ENCODE measurements at places on chromosomes 5 and 9.
A peak's percentile ranks its signal among the peaks of the same experiment; 100 is the strongest.

DNA sequence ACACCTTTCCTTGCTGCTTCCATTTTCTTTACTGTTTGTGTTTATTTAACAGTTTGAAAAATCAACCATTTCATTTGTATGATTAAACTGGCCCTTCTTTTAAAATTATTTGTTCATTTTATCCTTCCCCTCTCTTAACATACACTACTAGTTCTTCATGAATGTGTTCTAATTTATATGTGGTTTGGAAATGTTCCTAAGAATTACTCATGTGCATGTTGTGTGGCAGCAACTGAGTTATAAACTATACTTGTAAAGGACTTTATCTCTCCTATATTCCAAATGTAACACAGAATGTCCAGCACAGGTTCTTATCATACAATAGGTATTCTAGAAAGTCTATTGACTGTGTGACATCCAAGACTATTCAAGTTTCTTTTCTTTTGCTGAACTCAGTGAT, 358.2 kb upstream of the MEF2C start:
- DNase-seq: no peak

DNA sequence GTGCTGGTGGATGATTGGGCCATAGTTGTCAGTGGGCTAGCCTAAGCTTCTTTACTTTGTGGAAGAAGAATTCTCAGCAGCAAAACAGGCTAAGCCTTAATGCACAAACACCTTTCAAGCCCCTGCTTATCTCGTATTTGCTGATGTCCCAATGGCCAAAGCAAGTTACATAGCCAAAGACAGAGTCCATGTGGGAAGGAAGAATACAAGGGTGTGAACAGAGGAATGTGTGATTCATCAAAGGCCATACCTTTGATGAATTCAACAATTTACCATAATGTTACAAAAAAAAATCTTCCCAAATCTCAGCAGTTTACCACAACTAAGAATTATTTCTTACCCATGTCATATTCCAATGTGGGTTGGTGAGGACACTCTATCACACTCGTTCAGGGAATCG, 1.2 kb upstream of the YTHDC2 start:
- no peak for DNase-seq

DNA sequence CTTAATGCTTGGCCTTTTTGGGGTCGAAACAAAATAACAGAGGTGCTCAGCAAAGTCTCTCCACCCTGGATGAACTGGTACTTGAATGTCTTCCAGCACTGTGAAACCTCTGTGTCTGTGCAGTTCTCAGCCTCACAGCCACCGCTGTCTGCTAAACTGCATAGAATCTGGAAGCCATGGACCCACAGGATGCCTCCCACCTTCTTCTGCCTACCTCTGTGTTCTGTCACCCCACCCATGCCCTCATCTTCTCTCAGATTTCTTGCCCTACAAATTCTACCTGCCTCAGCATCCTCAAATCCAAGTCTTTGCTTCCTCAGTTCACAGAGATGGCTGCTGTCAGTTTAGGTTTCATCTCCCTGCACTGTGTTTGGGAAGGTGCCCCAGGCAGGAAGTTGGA, 35.6 kb downstream of the EXOSC2 start:
- no peak for DNase-seq

DNA sequence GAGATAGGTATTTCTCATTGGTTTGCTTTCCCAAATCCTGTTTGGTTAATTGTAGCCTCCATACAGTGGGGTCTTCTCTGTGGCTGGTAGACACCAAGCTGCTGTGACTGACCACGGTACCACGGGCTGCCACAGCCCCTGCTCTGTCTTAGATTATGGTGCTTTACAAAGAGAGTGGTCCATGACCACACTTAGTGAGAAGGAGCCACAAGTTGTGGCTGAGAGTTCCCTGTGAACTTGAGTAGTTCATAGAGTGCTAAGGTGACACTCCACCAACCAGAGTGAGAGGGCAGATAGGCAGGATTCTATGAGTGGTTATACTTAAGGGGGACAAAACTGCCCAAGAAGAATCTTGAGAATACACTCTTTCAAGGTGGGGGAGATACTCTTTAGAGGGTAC, 25.8 kb upstream of the ZBTB34 start:
- no peak for DNase-seq

DNA sequence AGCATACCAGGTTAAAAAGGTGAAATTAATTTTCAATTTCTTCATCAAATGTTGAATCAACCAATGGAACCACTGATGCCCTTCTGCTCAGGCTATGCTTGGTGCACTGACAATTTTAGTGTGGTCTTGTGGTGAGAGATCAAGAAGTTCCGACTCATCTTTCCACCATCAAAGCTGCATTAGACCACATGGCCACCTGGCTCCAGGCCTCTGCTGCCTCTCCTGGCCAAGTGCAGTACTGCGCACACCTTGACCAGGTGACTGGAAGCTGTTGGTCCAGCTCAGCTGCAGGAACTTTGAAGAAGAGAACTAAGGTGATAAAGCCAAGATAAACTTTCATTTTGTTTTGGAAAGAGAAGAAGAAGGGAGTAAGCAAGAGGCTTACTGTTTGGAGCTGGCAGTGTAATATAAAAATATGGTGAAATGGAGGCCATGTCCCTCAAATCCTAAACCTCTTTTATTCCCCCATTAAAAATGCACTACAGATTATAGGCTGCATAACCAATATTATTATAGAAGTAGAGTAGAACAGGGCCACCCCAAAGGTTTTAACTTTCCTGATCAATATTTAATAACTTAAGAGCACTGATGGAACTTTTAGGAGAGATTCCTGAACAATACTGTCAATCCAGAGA, 315.5 kb upstream of the C9orf72 start:
- DNase-seq: peak; percentile 3

DNA sequence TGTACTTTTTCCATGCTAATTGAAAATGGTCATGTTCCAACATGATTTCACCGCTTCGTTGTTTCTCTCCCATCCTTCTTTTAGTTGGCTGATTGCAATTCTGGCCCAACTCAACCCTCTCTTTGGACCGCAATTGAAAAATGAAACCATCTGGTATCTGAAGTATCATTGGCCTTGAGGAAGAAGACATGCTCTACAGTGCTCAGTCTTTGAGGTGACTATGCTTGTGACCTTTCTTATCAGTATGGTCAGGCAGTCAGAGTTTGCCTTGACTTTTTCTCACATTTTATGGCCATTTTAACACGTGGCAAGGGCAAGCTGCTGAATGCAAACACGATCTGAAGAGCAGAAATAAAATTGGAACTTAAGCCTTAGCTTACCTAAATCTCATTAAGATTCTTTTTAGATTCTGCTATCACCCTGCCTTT, 36.0 kb upstream of the CREBRF start:
- DNase-seq: no peak

DNA sequence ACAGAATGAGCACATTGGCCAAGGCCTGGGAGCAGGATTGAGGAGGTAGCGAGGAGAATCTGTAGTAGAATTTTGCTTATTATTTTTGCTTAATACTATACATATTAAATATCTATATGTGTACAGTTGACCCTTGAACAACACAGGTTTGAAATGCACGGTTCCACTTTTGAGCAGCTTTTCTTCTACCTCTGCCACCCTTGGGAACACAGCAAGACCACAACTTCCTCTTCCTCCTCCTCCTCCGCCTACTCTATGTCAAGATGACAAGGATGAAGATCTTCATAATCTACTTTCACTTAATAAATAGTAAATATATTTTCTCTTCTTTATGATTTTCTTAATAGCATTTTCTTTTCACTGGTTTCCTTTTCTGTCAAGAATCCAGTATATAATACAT, 541.4 kb downstream of the KCTD16 start:
- DNase-seq: no peak

DNA sequence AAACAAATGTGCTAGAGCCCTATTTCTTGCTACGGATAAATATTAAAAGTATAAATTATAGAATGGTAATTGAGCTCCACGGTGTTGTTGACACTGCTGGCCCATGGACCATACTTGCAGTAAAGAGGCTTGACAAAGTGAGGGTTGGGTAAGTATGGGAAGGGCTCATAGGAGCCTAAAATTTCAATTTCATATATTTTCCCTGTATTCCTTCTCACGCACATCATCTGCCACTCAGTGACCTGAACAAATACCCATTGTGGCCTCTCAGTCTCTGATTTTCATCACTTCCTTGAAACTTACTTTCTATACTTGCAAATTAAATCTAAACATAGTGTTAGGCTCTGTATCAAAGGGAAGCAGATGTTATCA, 116.5 kb downstream of the PIK3R1 start:
- DNase-seq: no peak

- DNase-seq: no peak
Observed at GRCh38 chr5:135535820-135536801, at the start of gene NEUROG1. Gene NEUROG1, minus strand, starts transcription at chr5:135535964. Its CDS starts 274 bp downstream, at chr5:135535690.

- DNase-seq: no peak
Observed at GRCh38 chr5:173829826-173830225, 58.3 kb upstream of the CPEB4 start.

GRCh38 chr5:18972177-18972576, 1015.8 kb downstream of the CDH18 start:
- DNase-seq: no peak

- DNase-seq: no peak
Observed at GRCh38 chr5:56011835-56012234, 17.1 kb upstream of the IL6ST start.

DNA sequence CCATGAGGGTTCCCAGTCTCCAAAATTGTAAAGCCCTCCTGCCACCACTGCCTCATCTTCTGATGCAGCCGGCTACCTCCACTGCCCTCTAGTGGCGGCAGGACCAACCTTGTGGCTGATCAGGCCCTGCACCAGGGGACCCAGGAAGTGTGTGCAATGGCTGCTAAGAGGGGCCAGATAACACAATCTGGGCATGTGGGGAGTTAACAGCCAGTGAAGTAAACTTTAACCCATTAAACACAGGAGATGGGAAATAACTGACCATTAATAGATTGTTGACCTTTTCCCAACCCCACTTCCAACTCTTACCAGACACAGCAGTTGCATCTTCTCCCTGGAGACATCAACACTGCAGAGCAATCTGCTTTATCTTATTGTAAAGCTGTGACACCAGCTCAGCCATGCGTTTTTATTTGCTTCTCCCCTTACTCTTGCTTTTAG, 63.3 kb downstream of the FREM1 start:
- DNase-seq: peak; percentile 36

- DNase-seq: peak; percentile 78
Observed at GRCh38 chr5:180353048-180353979, at the start of gene GFPT2. Gene GFPT2, minus strand, starts transcription at chr5:180353336. Its CDS starts 119 bp downstream, at chr5:180353217.

GRCh38 chr9:135758870-135759269, 56.9 kb downstream of the KCNT1 start:
- DNase-seq: no peak

DNA sequence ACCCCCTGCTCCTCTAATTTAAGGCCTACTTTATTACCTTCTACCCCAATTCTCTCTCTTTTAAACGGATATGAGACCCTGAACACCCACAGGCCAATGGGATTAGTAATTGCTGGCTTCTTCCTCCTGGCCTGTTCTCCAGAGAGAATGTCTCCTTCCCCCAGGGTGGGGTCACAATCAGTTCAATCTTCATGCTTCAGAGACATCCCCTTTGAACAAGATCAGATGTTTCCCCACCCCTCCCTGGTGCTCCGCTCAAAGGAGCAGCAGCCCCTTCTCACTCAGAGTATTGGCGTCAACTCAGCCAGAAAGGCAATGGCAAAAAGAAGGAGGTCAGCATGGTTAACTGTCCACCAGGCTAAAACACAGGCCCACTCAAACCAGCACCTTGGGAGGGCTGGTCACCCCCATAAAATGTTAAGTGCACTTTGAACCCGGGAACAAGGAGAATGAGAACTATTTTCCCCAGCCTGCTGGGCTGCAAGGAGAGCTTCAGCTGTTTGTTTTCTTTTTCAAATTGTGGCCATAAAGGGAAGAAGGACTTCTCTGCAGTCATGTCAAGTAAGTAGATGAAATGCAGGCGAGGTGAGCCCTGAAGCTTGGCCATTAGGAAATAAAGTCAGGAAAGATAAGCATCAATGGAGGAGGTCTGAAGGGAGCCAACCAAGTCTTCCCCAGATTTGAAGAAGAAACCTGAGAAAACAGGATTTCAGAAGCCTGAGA, 20.1 kb downstream of the LHFPL2 start:
- DNase-seq: no peak

DNA sequence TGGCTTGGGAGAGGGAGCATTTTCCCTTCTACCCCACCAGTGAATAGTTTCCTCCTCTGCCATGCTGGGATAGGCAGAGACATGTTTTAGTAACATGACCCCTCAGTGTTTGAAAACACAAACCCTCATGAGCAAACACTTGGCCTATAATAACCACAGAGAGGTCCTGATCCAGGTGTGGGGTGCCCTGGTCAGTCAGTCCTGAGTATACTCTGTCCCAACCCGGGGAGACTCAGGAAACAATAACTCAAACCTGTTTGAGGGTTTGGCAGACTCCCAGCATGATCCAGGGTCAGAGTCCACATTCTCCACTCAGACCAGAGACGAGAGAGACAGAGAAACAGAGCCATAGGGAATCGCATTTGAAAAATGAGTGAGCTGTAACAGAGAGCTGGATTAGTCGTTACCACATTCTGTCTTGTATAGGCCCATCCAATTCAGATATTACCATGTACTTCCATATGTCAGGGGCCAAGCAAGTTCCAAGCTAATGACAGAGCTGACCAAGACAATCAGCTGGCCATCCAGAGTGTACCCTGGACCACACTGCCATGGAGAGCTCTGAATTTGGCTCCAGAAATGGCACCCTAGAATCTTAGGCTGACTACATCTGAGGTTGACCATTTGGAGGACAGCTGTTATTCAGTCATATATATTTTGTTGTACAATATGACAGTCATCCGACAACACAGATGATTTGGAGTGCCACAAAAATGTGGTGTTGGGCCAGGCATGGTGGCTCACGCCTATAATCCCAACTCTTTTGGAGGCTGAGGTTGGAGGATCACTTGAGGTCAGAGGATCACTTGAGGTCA, 4.2 kb upstream of the CA9 start:
- DNase-seq: no peak

DNA sequence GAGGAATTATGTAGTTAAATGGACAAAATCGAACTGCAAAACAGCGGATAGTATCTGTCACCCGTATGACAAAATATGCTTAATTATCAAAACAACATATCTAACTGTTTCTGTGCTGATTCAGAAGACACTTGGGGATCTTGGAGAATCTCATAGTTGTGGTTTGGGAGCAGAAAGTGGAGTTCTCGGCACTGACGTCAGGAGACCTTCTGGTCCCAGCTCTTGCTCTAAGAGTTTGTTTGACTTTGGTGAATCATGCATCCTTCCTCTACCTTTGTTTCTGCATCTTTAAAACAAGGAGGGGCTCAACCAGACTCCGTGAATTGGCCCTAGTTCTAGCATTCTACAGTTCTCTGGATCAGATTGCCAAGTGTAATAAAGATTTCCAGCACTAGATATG, 37.0 kb upstream of the TAF1L start:
- DNase-seq: no peak

DNA sequence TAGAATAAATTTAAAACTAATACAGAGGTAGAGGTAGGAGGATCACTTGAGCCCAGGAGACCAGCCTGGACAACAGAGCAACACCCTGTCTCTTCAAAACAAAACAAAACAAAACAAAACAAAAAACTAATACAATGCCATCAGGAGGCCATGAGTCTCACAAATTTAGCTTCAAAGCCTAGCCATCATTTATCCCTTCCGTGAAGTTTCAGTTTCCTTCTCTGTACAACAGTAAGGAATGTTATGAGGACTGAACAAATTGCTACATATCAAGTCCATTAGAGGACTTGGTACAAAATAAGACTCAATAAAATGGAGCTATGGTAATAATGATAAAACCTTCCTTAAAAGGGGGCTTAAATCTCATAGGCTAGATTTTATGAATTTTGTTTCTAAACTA, 60.8 kb downstream of the MAPKAP1 start:
- DNase-seq: no peak
